B cell (primary cell): ENCODE measurements at places on chromosomes 1 and 21. TPM values are rescaled to one million over a fixed set of nuclear protein-coding genes. Genes with fewer than 3 reads are reported as not detected.

- H3K4me1 ChIP-seq, result no peaks in the 10 kb centered on the region
- DNase-seq, result no peak
- H3K4me3 ChIP-seq, result no peak overlapping the region
- H3K27ac ChIP-seq, result no peak overlapping the region
Measured at GRCh38 chr1:60386249-60386648, 312.7 kb upstream of the C1orf87 start.

- peaks cover 10% of the 10 kb centered on the region for H3K4me1 ChIP-seq
- no peaks in the 10 kb centered on the region for H3K36me3 ChIP-seq
- no peak overlapping the region for H3K4me3 ChIP-seq
- no peak for DNase-seq
- no peaks in the 10 kb centered on the region for H3K27me3 ChIP-seq
Measured at GRCh38 chr1:33898406-33898805, 34.5 kb downstream of the HMGB4 start.

DNA sequence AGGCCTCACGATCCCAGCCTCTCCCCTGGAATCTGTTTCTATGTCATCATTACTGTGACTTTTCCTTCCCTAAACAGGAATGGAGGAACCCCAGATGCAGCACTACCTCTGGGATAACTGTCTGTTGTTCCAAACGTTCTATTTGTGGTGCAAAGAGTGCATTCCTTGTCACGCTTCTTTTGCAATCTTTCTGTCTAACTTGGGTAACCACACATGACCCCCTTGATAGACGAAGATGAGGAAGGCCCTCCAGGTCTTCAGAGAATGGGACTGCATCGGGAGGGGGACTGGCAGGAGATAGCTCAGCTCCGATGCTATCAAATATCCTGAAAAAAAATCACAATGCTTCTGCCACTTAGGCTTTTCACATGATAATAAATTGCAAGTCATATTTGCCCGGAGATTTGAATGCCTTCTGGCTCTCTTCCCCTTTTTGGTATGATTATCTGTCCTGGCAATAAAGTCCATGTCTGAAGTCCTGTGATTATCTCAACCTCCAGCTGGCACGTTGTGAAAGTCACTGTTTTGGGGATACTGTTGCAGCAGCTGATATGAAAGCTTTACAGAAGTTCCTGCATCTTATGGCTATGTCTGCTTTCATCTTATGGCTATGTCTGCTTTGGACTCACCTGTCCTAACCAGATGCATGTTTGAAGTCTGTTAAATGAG, 148.7 kb upstream of the LMO4 start:
- no peak overlapping the region for H3K27ac ChIP-seq
- DNase-seq, result no peak
- no peaks in the 10 kb centered on the region for H3K36me3 ChIP-seq
- no peak overlapping the region for H3K4me3 ChIP-seq
- peaks cover 3% of the 10 kb centered on the region for H3K27me3 ChIP-seq

- H3K27ac ChIP-seq, result no peak overlapping the region
- no peaks in the 10 kb centered on the region for H3K36me3 ChIP-seq
- peaks cover 15% of the 10 kb centered on the region for H3K27me3 ChIP-seq
Measured at GRCh38 chr1:156388174-156389137, 19.4 kb downstream of the RHBG start.

DNA sequence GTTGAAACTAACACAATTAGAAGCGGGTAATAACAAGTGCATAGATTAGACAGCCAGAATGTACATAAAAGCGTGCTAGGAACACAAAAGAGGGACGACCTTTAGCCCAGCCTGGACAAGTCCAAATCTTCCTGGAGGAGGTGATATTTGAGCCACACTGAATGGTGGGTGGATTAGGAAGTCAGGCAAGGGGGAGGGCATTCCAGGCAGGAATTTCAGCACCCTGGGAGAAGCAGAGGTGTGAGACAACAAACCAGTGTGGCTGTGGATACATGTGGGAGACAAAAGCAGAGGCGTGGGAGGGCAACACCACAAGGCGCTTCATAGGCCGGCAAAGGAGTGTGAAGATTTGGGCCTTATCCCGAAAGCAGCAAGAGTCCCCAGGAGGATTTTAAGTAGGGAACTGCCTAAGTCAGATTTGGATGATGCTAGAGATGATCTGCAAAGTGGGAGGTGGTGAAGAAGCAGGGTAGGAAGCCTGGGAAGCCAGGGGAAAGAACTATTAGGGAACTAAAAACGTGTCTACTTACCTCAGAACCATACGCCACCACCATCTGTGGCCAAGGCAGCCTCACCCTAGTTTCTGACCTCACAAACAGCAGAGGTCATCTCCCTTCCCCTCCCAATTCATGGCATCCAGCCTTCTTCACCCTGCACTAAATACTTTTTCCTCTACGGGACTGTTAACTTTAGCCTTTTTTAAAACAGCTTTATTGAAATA, 81.8 kb downstream of the GLUL start:
- H3K27me3 ChIP-seq, result no peaks in the 10 kb centered on the region
- H3K27ac ChIP-seq, result no peak overlapping the region
- H3K4me1 ChIP-seq, result no peaks in the 10 kb centered on the region
- no peak overlapping the region for H3K4me3 ChIP-seq

DNA sequence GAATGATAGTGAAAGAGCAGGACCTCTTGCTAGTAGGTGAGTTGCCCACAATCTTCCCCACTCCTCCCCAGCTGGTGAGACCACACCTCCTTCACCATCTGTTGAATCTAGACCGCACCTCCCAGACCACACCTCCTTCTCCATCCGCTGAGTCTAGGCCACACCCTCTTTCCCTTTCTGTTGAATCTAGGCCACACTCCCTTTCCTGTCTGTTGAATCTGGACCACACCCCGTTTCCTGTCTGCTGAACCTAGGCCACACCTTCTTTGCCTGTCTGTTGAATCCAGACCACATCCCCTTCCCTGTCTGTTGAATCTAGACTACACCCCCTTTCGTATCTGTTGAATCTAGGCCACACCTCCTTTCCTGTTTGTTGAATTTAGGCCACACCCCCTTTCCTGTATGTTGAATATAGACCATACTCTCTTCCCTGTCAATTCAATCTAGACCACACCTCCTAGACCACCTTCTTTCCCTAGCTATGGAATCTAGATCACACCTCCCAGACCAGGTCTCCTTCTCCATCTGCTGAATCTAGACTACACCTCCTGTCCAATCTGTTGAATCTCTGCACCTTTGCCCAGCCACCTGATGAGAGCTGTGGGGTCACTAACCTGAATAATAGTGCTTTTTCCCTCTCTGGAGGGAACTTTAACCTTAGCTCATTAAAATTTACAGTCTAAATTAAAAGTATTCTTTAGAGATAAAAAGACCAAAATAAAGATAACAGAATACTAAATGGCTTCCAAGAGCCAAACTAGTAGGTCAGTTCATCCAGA, 116.3 kb downstream of the DAB1 start:
- H3K4me3 ChIP-seq, result no peak overlapping the region
- no peaks in the 10 kb centered on the region for H3K36me3 ChIP-seq
- no peak overlapping the region for H3K27ac ChIP-seq
- H3K27me3 ChIP-seq, result no peaks in the 10 kb centered on the region
- H3K4me1 ChIP-seq, result peaks cover 3% of the 10 kb centered on the region
- DNase-seq, result peak; percentile 22

GRCh38 chr1:6223617-6224016, 12.1 kb downstream of the ICMT start:
- H3K4me3 ChIP-seq, result no peak overlapping the region
- H3K36me3 ChIP-seq, result peaks cover 9% of the 10 kb centered on the region
- DNase-seq, result no peak
- H3K4me1 ChIP-seq, result no peaks in the 10 kb centered on the region
- H3K27ac ChIP-seq, result no peak overlapping the region

GRCh38 chr1:23613191-23614031, 54.1 kb upstream of the ID3 start:
- no peaks in the 10 kb centered on the region for H3K27me3 ChIP-seq
- H3K4me3 ChIP-seq, result no peak overlapping the region
- peak overlapping the region; percentile 88 for H3K27ac ChIP-seq

DNA sequence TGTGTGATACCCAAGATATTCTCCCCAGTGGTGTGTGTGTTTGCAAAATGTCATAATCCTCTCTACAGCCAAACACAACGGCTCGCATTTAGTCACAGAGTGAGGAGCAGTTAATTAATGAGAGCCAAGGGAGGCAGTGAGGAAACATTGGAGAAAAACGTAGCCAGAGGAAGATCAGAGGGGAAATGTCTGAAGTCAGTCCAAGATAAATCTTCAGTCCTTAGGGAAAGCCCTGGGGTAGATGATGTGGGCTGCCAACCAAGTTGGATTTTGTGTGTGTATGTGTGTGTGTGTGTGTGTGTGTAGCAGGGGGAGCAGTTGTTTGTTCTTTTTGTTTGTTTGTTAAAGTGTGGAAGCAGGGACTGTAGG, 201.0 kb upstream of the PTBP2 start:
- H3K36me3 ChIP-seq, result no peaks in the 10 kb centered on the region
- no peaks in the 10 kb centered on the region for H3K4me1 ChIP-seq
- H3K27me3 ChIP-seq, result no peaks in the 10 kb centered on the region
- DNase-seq, result no peak
- no peak overlapping the region for H3K27ac ChIP-seq

DNA sequence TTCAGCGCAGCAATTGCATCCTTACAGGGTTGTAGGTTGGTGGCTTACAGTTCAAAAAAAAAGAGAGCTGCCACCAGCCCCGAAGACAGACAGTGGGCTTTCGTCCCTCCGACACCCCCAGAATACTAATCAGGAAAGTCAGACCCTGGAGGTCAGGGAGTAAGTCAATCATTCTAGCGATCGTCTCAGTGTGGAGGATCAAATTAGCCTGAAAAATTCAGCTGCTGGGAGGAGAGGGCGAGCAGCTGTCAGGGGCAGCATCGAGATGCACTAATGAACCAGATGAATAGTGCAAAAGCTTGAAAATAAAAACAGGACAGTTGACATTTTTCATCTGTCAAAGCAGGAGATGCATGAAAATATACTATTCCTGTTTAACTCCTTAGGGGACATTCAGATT, 138.4 kb downstream of the NEK7 start:
- H3K27ac ChIP-seq, result no peak overlapping the region
- no peak overlapping the region for H3K4me3 ChIP-seq
- no peak for DNase-seq
- no peaks in the 10 kb centered on the region for H3K27me3 ChIP-seq

- H3K4me3 ChIP-seq, result no peak overlapping the region
- H3K27ac ChIP-seq, result no peak overlapping the region
- H3K27me3 ChIP-seq, result no peaks in the 10 kb centered on the region
- no peaks in the 10 kb centered on the region for H3K36me3 ChIP-seq
- no peak for DNase-seq
Measured at GRCh38 chr1:185816460-185816859, 82.3 kb downstream of the HMCN1 start.

GRCh38 chr1:150887018-150887417, at the start of gene CTXND2:
Gene CTXND2, plus strand, starts transcription at chr1:150887136. Its CDS starts 25,179 bp downstream, at chr1:150912315.
- peaks cover 29% of the 10 kb centered on the region for H3K4me1 ChIP-seq
- no peaks in the 10 kb centered on the region for H3K27me3 ChIP-seq
- H3K36me3 ChIP-seq, result no peaks in the 10 kb centered on the region
- no peak within 1 kb of the TSS for H3K4me3 ChIP-seq

- DNase-seq, result no peak
- H3K4me3 ChIP-seq, result no peak overlapping the region
- no peaks in the 10 kb centered on the region for H3K4me1 ChIP-seq
- no peaks in the 10 kb centered on the region for H3K36me3 ChIP-seq
Measured at GRCh38 chr1:7410156-7410555, 360.9 kb upstream of the VAMP3 start.

- DNase-seq, result no peak
- no peaks in the 10 kb centered on the region for H3K27me3 ChIP-seq
Measured at GRCh38 chr1:21888500-21888899, 48.6 kb downstream of the HSPG2 start.

DNA sequence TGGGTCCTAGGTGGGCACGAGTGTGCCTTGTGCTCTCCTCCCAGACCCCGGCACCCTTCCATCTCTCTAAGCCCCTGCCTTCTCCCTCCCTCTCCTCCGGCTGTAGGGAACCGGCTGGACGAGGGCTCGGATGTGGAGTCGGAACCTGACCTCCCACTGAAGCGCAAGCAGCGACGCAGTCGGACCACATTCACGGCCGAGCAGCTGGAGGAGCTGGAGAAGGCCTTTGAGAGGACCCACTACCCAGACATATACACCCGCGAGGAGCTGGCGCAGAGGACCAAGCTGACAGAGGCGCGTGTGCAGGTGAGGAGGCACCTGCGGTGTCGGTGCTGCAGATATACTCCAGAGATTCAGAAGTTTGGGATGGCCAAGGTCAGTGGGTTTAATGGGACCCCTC, 61.0 kb downstream of the PAX7 start:
- H3K36me3 ChIP-seq, result no peaks in the 10 kb centered on the region
- H3K27ac ChIP-seq, result no peak overlapping the region
- H3K4me1 ChIP-seq, result no peaks in the 10 kb centered on the region

DNA sequence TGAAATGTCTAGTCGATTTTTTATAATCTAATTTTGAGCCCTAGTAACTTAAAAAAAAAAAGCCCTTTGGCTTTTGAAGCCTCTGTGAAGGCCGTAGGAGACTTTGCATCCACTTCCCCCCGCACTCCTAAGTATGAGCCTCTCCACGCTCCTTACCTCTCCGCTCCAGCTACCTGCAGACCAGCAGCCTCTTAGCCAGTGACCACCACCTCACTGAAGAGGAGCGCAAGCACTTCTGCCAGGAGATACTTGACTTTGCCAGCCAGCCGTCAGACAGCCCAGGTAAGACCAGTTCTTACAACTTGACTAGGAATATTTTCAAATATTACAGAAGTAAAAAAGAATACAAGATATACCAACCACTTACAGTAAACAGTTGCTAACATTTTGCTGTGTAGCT, 27.4 kb upstream of the PWP2 start:
- H3K27me3 ChIP-seq, result no peaks in the 10 kb centered on the region
- no peak for DNase-seq
- H3K4me3 ChIP-seq, result no peak overlapping the region
- peaks cover 88% of the 10 kb centered on the region for H3K36me3 ChIP-seq
- H3K27ac ChIP-seq, result peak overlapping the region; percentile 49
- peaks cover 8% of the 10 kb centered on the region for H3K4me1 ChIP-seq

DNA sequence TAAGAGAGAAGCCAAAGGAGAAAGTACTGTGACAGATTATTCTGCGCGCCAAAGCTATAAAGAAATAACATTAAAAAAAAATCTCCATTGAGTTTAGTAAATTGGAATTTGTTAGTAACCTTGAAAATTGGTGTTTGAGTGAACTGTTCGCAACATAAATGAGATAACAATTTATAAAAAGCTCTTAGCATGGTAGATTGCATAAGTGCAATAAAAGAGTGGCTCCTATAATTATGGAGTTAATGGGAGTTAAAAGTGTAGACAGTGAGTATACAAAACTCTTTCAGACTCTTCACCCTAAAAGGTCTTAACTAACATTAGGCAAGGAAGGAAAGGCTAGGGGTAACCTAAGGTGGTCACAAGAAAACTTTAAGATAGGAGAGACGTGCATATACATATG, 50.6 kb downstream of the RPRD2 start:
- no peak for DNase-seq
- no peak overlapping the region for H3K27ac ChIP-seq
- H3K4me3 ChIP-seq, result no peak overlapping the region
- H3K27me3 ChIP-seq, result no peaks in the 10 kb centered on the region

- H3K36me3 ChIP-seq, result peaks cover 9% of the 10 kb centered on the region
- H3K4me3 ChIP-seq, result no peak overlapping the region
- DNase-seq, result no peak
- H3K27me3 ChIP-seq, result no peaks in the 10 kb centered on the region
- H3K4me1 ChIP-seq, result peaks cover 6% of the 10 kb centered on the region
Measured at GRCh38 chr1:28761189-28761588, 24.4 kb downstream of the YTHDF2 start.

GRCh38 chr1:58577654-58578030, 590 bp upstream of the TACSTD2 start:
- H3K4me3 ChIP-seq, result no peak overlapping the region
- no peaks in the 10 kb centered on the region for H3K36me3 ChIP-seq

Gene GTF2B
- total RNA-seq, result 32.0 and 36.8 TPM in 2 replicates

Gene CD160
- total RNA-seq, result 0.15 TPM in 1 of 2 replicates, not detected in the other

Gene HENMT1
- 6.2 and 6.4 TPM in 2 replicates for total RNA-seq

Gene RNF186
- total RNA-seq, result not detected in 2 replicates

Gene ITLN1
- total RNA-seq, result not detected in 2 replicates
